Activated CD4-positive, alpha-beta T cell treated with anti-CD3 and anti-CD28 coated beads, Interleukin-2, amount 10 ng/mL, durations not matched to agents 24 days and 14 days (primary cell): ENCODE measurements at places on chromosomes 2 and 18. TPM values are rescaled to one million over a fixed set of nuclear protein-coding genes. Genes with fewer than 3 reads are reported as not detected.

GRCh38 chr2:188773075-188773474, 201.1 kb upstream of the COL3A1 start:
- H3K27ac ChIP-seq, result no peak overlapping the region
- no peak overlapping the region for H3K4me3 ChIP-seq
- no peak for DNase-seq
- H3K36me3 ChIP-seq, result no peaks in the 10 kb centered on the region
- H3K4me1 ChIP-seq, result no peaks in the 10 kb centered on the region

GRCh38 chr2:159776321-159776720, 21.7 kb downstream of the CD302 start:
- no peak for DNase-seq
- no peak overlapping the region for H3K27ac ChIP-seq
- no peaks in the 10 kb centered on the region for H3K27me3 ChIP-seq

GRCh38 chr18:32775628-32776027, 2.8 kb upstream of the KLHL14 start:
- no peak overlapping the region for H3K4me3 ChIP-seq
- no peak overlapping the region for H3K27ac ChIP-seq
- H3K36me3 ChIP-seq, result peaks cover 1% of the 10 kb centered on the region
- DNase-seq, result no peak
- H3K4me1 ChIP-seq, result peaks cover 2% of the 10 kb centered on the region

- H3K27me3 ChIP-seq, result peaks cover 2% of the 10 kb centered on the region
- no peak overlapping the region for H3K27ac ChIP-seq
- H3K4me3 ChIP-seq, result no peak overlapping the region
Measured at GRCh38 chr2:68590702-68591101, 52.7 kb upstream of the PROKR1 start.

DNA sequence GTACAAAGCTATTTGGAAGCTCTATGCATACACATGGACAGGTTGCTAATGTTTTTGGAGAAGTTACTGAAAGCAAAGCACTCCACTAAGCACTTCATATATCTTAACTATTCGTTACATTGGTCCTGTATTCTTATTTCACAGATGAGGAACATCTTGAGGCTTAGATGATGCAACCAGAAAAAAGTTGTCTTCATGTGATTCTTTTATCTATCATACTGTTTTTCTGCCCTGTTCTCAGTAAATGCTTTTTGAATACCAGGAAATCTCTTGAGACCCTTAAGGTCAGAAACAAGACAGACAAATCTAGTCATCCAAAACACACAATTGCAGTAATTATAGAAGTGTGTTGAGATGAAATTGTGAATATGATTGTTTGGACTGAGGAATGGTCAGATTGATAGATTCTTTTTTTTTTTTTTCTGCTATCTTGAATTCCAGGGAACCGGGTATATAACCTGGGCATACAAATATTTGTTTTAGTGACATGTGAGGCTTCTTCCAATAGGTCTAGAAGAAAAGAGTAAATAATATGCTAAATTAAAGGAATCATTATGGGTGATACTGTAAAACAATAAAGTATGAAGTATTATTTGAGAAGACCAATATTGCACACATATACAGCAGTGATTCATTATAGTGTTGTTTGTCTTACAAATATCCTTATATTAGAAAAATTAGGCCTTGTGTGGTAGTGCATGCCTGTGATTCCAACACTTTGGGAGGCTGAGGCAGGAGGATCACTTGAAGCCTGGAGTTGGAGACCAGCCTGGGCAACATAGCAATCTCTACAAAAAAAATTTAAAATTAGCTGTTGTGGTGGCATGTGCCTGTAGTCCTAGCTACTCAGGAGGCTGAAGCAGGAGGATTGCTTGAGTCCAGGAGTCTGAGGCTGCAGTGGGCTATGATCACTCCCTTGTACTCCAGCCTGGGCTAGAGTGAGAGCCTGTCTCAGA, 33.7 kb downstream of the EHBP1 start:
- H3K4me3 ChIP-seq, result no peak overlapping the region
- peaks cover 1% of the 10 kb centered on the region for H3K4me1 ChIP-seq
- H3K36me3 ChIP-seq, result no peaks in the 10 kb centered on the region
- DNase-seq, result no peak

Gene PSD4
- total RNA-seq, result 268 and 278 TPM in 2 replicates

Gene CRYGD
- not detected in 2 replicates for total RNA-seq
